ENCODE measurements at places on chromosomes 11 and 22.

GRCh38 chr22:45703758-45704157, 32.1 kb downstream of the ATXN10 start:
- DNase-seq = no peak
- H3K36me3 ChIP-seq = peaks cover 25% of the 10 kb centered on the region
- H3K27me3 ChIP-seq = no peaks in the 10 kb centered on the region
- H3K27ac ChIP-seq = no peak overlapping the region
- peaks cover 16% of the 10 kb centered on the region for H3K4me1 ChIP-seq

DNA sequence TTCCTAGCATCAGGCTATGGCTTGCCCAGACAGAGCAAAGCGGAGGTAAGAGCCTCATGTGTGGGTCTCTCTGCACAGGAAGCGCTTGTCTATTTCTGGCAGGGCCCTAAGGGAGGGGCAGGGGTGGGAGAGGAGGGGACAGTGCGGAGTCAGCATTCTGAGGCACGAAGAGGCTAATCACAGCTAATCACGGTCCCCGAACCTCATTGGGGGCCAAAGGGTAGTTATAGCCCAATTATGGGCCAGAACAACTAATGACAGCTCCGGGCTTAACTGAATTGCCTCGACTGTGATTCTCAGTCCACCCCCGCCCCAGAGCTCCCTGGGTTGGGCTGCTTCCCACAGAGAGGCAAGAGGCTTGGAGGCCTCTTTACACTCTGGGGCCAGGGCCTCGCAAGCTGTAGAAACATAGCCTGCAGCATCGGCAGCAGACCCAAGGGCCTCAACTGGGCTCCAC, 72.7 kb upstream of the PRDM11 start:
- H3K36me3 ChIP-seq = no peaks in the 10 kb centered on the region
- H3K27me3 ChIP-seq = peaks cover 5% of the 10 kb centered on the region
- peaks cover 10% of the 10 kb centered on the region for H3K4me1 ChIP-seq
- DNase-seq = no peak

DNA sequence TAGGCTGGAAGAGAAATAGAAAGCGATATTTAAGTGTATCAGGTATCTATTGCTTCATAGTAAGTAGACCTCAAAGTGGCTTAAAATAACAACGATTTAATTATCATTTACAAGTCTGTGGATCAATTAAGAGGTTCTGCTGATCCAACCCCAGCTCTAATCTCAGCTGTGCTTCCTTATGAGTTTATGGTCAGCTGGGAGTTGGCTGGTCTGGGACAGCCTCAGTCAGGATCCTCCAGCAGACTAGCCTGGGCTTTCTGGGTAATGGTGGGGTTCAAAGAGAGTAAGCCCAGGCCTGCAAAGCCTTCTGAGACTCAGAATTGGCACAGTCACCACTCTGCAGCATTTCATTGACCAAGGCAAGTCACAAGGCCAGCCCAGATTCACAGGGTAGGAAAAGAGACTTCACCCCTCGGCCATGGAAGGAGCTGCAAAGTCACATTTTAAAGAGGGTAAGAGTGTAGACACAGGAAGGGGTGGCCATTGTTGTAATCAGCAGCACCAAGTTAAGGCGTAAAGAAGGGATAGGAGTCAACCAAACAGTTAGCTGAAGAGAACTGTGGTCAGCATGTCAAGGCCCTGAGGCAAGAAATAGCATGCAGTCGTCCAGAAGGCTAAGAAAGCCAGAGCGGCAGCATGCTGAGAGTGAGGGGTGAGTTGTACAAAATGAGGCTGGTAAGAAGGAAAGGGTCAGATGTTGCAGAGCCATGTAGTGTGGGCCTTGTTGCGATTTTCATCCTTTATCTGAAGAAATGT, 168.2 kb downstream of the ETS1 start:
- H3K27me3 ChIP-seq = no peaks in the 10 kb centered on the region
- peaks cover 41% of the 10 kb centered on the region for H3K4me1 ChIP-seq
- DNase-seq = no peak
- peak overlapping the region; percentile 97 for H3K27ac ChIP-seq

- H3K36me3 ChIP-seq = peaks cover 7% of the 10 kb centered on the region
- no peak for DNase-seq
- H3K27me3 ChIP-seq = no peaks in the 10 kb centered on the region
- H3K4me3 ChIP-seq = no peak overlapping the region
Measured at GRCh38 chr11:67211656-67212436, 54.4 kb upstream of the GRK2 start.

- no peak for DNase-seq
- peak overlapping the region; percentile 54 for H3K27ac ChIP-seq
- peaks cover 9% of the 10 kb centered on the region for H3K27me3 ChIP-seq
- peak overlapping the region; percentile 77 for H3K4me3 ChIP-seq
Measured at GRCh38 chr11:67584205-67584880, 731 bp downstream of the GSTP1 start.

DNA sequence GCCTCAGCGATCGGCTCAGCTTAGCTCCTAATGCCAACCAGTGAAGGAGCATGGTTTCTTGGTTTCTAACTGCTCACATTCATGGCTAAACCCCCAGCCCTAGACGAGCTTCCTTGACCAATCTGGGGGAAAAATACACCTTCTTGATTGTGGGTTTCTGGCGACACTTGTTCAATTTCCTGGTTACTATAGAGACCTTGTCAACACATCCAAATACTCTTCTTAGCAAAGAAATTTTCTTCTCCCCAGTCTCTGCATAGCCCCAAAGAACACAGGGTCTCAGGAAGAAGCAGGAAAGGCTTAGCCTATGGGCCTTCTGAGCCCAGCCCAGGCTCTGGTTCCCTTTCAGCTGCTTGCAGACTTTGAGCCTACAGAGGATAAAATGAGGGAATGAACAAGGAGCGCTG, 88.5 kb upstream of the SYT13 start:
- no peaks in the 10 kb centered on the region for H3K36me3 ChIP-seq
- H3K4me3 ChIP-seq = peak overlapping the region; percentile 52
- H3K27me3 ChIP-seq = no peaks in the 10 kb centered on the region
- H3K27ac ChIP-seq = peak overlapping the region; percentile 94
- peak; percentile 35 for DNase-seq
- H3K4me1 ChIP-seq = peaks cover 21% of the 10 kb centered on the region

DNA sequence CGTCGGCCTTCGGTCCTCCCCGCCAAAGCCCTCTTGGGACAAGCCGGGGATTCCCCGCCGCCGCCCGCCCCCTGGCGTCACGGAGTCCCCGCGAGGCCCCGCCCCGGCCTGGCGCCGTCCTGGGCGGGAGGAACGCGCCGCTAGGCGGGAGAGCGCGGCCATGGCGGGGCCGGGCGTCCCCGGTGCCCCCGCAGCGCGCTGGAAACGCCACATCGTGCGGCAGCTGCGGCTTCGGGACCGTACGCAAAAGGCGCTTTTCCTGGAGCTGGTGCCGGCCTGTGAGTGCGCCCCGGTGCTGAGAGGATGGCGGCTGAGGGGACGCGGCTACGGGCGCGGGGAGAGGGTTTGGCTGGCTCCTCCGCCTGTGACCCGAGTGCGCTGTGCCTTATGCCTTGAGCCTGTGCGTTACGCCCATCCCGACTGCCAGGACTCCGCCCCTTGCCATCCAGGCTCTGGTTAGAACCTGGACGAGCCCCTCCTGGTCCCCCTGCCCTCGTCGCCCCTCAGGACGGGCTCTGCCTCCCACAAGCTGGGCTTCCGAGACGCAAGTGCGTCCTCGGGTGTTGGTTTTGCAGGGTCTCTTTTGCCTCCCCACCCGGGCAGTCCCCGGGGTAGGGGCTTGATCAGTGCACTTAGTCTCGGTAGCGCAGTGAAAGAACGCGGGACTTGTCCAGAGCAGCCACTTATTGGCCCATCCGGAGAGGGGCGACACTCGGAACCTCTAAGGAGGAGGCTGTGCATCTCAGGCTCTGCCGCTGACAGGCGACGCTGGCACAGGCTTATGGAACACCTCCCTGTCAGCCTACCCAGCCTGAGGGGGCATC, at the start of gene ATG16L2:
Gene ATG16L2, plus strand, starts transcription at position 126 of the 824 bp plus-strand sequence. Its CDS starts 35 bp downstream, at position 161.
- H3K4me3 ChIP-seq = peak within 1 kb of the TSS; percentile 99
- peaks cover 12% of the 10 kb centered on the region for H3K36me3 ChIP-seq
- H3K4me1 ChIP-seq = peaks cover 38% of the 10 kb centered on the region
- H3K27ac ChIP-seq = peak within 1 kb of the TSS; percentile 99
- no peaks in the 10 kb centered on the region for H3K27me3 ChIP-seq

DNA sequence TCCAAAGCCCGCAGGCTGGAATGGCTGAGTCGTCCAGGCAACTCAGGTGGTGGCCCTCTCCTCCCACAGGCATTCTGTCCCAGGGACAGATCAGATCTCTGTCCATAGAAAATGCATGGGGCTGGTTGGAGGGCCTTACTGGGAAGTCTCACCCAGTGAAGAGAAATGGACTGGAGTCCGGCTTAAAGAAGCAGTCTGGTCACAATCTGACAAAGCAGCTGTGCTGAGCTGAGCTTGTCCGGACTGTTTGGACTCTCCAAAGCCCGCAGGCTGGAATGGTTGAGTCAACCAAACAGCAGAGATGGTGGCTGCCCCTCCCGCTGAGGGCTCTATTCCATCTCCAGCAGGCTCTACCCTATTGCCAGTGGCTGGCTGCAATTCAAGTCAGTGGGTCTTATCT, 14.4 kb upstream of the DEPDC7 start:
- no peak overlapping the region for H3K4me3 ChIP-seq
- DNase-seq = no peak
- H3K36me3 ChIP-seq = no peaks in the 10 kb centered on the region
- peaks cover 17% of the 10 kb centered on the region for H3K4me1 ChIP-seq
- no peaks in the 10 kb centered on the region for H3K27me3 ChIP-seq
- no peak overlapping the region for H3K27ac ChIP-seq

- no peak overlapping the region for H3K27ac ChIP-seq
- peaks cover 5% of the 10 kb centered on the region for H3K4me1 ChIP-seq
- H3K4me3 ChIP-seq = no peak overlapping the region
- DNase-seq = no peak
- peaks cover 2% of the 10 kb centered on the region for H3K36me3 ChIP-seq
Measured at GRCh38 chr11:95283650-95284049, 52.6 kb upstream of the SESN3 start.

GRCh38 chr11:20154381-20154780, 5.9 kb downstream of the DBX1 start:
- no peaks in the 10 kb centered on the region for H3K36me3 ChIP-seq
- peaks cover 13% of the 10 kb centered on the region for H3K4me1 ChIP-seq
- no peak overlapping the region for H3K27ac ChIP-seq

GRCh38 chr22:39474351-39475111, 17.7 kb downstream of the MGAT3 start:
- no peaks in the 10 kb centered on the region for H3K36me3 ChIP-seq
- no peak overlapping the region for H3K4me3 ChIP-seq
- H3K27ac ChIP-seq = peak overlapping the region; percentile 2

GRCh38 chr11:122963961-122964360, 17.7 kb downstream of the BSX start:
- no peak for DNase-seq
- H3K27ac ChIP-seq = no peak overlapping the region
- H3K36me3 ChIP-seq = no peaks in the 10 kb centered on the region
- peaks cover 40% of the 10 kb centered on the region for H3K27me3 ChIP-seq
- no peak overlapping the region for H3K4me3 ChIP-seq

- no peak for DNase-seq
- no peaks in the 10 kb centered on the region for H3K4me1 ChIP-seq
- no peak overlapping the region for H3K27ac ChIP-seq
- H3K4me3 ChIP-seq = no peak overlapping the region
- no peaks in the 10 kb centered on the region for H3K27me3 ChIP-seq
- H3K36me3 ChIP-seq = no peaks in the 10 kb centered on the region
Measured at GRCh38 chr11:131408025-131408640, 37.7 kb downstream of the NTM start.

DNA sequence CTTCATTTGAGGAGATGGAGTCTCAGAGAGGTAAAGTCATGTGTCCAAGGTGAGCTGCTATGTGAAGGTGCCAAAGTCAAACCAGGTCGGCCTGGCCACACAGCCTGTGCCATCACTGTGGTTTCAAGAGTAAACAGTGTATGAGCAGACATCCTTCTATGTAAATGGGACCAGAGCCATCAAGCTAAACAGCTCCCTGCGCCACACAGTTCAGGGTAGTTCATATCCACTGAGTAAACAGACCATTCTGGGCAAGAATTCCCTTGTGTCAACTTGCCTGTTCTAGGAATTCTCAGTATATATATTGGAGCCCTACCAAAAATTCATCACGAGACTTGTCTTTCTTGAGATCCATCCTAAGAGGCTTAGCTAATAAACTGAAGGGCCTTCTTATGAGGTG, 77.5 kb downstream of the AMOTL1 start:
- no peaks in the 10 kb centered on the region for H3K4me1 ChIP-seq
- DNase-seq = no peak
- H3K36me3 ChIP-seq = peaks cover 4% of the 10 kb centered on the region
- peaks cover 45% of the 10 kb centered on the region for H3K27me3 ChIP-seq

- H3K4me3 ChIP-seq = no peak overlapping the region
- peaks cover 2% of the 10 kb centered on the region for H3K36me3 ChIP-seq
- H3K4me1 ChIP-seq = peaks cover 25% of the 10 kb centered on the region
- no peak for DNase-seq
Measured at GRCh38 chr22:24025475-24025874, 14.4 kb downstream of the CABIN1 start.

GRCh38 chr11:96199563-96200025, 143.4 kb downstream of the MAML2 start:
- H3K4me1 ChIP-seq = peaks cover 48% of the 10 kb centered on the region
- no peaks in the 10 kb centered on the region for H3K36me3 ChIP-seq
- peak overlapping the region; percentile 74 for H3K4me3 ChIP-seq
- peak overlapping the region; percentile 94 for H3K27ac ChIP-seq
- H3K27me3 ChIP-seq = no peaks in the 10 kb centered on the region

DNA sequence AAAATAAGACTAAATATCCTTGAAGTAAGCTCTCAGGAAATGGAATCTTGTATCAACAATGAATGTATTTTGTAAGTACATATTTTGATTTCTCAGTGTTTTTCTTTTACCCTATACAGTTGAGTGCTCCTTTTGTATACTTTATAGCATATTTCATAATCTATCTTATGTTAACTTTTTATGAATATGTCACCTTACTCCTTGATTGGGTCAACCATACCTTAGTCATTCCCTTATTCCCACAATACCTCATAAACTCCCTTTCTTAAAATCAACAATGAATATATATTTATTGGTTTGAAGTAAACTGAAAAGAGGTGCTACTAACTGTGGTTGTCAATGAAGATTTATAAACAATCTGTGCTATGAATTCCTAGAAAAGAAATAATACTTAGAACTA, 686.2 kb downstream of the METTL15 start:
- DNase-seq = no peak
- no peak overlapping the region for H3K4me3 ChIP-seq
- H3K4me1 ChIP-seq = no peaks in the 10 kb centered on the region

DNA sequence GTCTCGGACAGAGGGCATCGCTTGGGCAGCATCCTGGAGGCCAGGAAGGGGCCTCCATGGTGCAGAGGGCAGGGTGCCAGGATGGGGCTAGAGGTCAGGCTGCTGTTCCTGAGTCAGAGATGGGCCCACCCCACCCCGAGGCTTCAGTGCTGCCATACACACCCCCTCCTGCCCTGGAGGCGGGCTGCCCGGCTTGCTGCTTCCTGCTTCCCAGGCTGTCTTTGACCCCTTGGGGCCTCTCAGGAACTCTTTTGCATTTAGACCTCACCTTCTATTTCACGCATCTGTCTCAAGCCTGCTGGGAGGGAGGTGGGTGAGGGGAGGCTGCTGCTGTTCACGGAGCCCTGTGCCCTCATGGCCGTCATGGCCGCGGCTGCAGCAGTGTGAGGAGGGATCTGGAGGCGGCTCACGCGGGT, 6.6 kb upstream of the GRAMD4 start:
- H3K4me3 ChIP-seq = peak overlapping the region; percentile 91
- DNase-seq = no peak
- H3K27me3 ChIP-seq = no peaks in the 10 kb centered on the region

- H3K27ac ChIP-seq = no peak overlapping the region
- no peak overlapping the region for H3K4me3 ChIP-seq
- H3K4me1 ChIP-seq = no peaks in the 10 kb centered on the region
- H3K27me3 ChIP-seq = no peaks in the 10 kb centered on the region
Measured at GRCh38 chr11:38884145-38884865, 2286.3 kb upstream of the RAG2 start.
